PC-9 (cell line): ENCODE measurements at places on chromosomes 3 and 15. TPM values are rescaled to one million over a fixed set of nuclear protein-coding genes. Genes with fewer than 3 reads are reported as not detected.

The TM4SF1 gene
- 146 and 225 TPM in 2 replicates for total RNA-seq

The CCR3 gene
- 1.7 and 3.1 TPM in 2 replicates for total RNA-seq

The CYP19A1 gene
- 0.94 TPM in 1 of 2 replicates, not detected in the other for total RNA-seq

The HYAL1 gene
- 1.3 and 1.9 TPM in 2 replicates for total RNA-seq

The NR1D2 gene
- 53.9 and 66.0 TPM in 2 replicates for total RNA-seq

The CACNA1D gene
- not detected in 2 replicates for total RNA-seq

The MYEF2 gene
- 1.7 and 2.1 TPM in 2 replicates for total RNA-seq

The STRIT1 gene
- total RNA-seq: not detected in 2 replicates

The GOLGB1 gene
- total RNA-seq: 60.8 and 73.1 TPM in 2 replicates

The ARPIN gene
- total RNA-seq: 28.6 and 30.4 TPM in 2 replicates

The RAD54L2 gene
- total RNA-seq: 19.2 and 22.6 TPM in 2 replicates

The RYR3 gene
- 0.15 and 0.25 TPM in 2 replicates for total RNA-seq

The CIB2 gene
- 5.6 and 5.8 TPM in 2 replicates for total RNA-seq

The FOXB1 gene
- 2.2 and 2.7 TPM in 2 replicates for total RNA-seq

The CNBP gene
- total RNA-seq: 261 and 265 TPM in 2 replicates

- DNase-seq: peak; percentile 62
These were observed 793 bp downstream of the SLC30A4 start for GRCh38 chr15:45521596-45522327.

GRCh38 chr3:141529717-141530414 lies 43.0 kb downstream of the RASA2 start:
- DNase-seq: no peak

- DNase-seq: no peak
These were observed 73.0 kb upstream of the GOLIM4 start for GRCh38 chr3:168168743-168169142.

GRCh38 chr3:141849056-141849815 lies 27.2 kb upstream of the ATP1B3 start:
- no peak for DNase-seq

- DNase-seq: no peak
These were observed 6.1 kb downstream of the RHO start for GRCh38 chr3:129534428-129535027.

- DNase-seq: no peak
These were observed 40.8 kb downstream of the RARB start for GRCh38 chr3:25468866-25469319.

DNA sequence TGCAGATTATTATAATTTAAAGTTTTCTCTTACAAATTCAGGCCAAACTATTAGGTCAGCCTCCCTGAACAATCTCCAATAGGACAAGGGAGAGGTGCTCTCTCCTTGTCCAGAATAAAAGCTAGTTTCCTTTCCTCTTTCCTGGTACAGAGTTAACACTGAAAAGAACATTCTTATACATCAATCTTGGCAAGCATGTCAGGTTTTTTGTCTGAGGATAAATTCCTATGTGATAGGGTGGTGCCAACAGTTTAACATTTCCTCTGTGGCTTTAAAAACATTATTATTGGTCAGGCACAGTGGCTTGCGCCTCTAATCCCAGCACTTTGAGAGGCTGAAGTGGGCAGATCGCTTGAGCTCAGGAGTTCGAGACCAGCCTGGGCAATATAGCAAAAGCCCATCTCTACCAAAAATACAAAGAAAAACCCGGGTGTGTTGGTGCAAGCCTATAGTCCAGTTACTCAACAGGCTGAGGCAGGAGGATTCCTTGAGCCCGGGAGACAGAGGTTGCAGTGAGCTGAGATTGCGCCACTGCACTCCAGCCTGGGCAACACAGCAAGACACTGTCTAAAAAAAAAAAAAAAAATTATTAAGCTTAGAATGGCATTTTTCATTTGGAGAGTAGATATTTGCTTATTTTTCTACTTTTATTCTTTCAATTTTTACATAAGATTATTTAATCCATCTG lies 13.7 kb upstream of the ULK4 start:
- no peak for DNase-seq

GRCh38 chr15:40441565-40442531 lies 1.1 kb downstream of the BAHD1 start:
- DNase-seq: no peak

- DNase-seq: peak; percentile 61
These were observed at the start of gene CHST14 for GRCh38 chr15:40470423-40471104. TSS of gene CHST14 (plus strand) at chr15:40470984. CDS start at chr15:40471214, 230 bp downstream.

DNA sequence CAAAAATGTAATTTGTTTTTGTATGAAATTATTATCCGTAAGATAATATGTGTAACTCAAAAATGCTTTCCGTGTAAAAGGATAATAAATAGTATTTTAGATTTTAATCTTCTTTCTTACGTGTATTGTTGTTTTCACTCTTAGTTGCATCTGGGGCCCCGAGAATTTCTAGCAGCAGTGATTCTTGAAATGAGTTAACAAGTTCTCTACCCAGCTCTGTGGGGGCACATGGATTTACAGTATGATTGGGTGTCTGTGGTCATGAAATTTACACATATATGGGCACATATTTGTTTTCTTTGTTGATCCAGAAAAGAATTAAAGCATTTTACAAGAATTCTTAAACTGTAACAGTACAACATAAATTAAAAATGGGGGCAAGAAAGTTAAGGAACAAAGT lies 145.9 kb upstream of the LRRFIP2 start:
- DNase-seq: no peak

GRCh38 chr15:83892498-83892897 lies 238.6 kb downstream of the ADAMTSL3 start:
- no peak for DNase-seq

DNA sequence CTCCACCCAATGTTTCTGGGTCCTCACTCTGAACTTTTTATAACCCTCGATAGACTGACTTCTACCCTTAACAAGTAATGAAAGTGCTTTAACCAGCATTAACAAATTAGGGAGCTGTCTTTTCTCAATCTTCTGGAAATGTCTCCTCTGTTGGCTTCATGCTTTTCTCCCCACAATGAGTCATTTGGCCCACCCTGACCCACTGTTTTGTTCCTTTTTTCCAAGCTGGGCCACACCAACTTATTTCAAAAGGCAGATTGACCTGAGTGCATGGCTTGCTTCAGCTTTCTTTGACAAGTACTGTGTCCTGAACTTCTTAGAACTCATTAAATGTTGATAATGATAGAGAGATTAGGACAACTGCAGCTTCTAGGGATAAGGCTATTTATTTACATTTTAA lies 199.6 kb upstream of the SEMA6D start:
- DNase-seq: no peak

DNA sequence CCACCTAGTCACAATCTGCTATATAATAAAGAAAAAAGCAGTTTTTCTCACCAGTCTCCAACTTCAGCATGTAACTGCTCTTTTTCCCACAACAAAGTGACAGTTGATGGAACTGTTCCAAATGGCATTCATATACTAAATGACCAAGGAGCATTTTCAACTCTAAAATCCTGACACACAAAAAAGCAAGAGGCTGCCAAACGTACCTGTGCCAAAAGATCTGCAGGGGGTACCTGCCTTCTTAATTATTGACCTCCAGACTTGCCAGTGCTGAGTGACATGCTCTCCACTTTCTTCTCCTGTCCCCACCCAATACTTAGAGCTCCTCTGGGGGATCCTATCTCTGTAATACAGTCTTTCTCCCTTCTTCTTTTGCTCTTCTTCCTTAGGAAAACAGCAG lies 18.0 kb downstream of the ZBED2 start:
- no peak for DNase-seq

GRCh38 chr3:32502946-32503286 lies 264 bp upstream of the CMTM6 start:
- no peak for DNase-seq

GRCh38 chr15:73944161-73945129 lies 18.2 kb downstream of the LOXL1 start:
- DNase-seq: no peak

DNA sequence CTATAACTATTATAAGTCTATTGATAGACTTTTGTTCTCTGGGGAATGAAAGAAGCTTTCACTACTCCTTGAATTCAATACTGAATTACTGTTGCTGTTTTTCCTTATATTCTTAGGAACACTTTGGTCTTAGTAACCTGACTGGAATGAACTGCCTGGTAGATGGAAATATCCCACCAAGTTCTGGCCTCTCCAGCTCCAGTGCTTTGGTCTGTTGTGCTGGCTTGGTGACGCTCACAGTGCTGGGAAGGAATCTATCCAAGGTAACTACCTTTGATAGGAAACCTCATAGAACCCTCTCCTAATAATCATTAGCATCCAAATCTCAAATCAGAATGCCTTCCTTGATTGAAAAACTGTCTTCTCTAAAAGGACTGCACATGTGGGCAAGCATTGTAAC lies 69.1 kb downstream of the GALK2 start:
- DNase-seq: no peak

GRCh38 chr3:121748680-121749275 lies 763 bp downstream of the GOLGB1 start:
- no peak for DNase-seq

DNA sequence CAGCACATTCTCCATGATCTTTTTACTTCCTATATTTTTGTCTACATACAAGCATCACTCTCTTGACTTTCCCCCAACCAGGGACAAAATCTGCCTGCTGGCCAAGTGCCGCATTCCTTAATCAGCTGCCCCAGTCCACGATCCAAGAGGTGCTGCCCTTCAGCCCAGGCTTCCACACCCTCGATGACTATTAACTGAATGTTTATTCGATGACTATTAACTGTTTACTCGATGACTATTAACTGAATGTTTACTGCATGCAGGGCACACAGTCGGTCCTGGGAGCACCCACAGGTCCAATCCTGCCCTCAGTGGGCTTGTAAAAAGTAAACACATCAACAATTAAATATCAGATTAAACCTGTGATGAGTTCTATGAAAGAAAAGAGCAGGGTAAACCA lies 256.9 kb downstream of the ARRDC4 start:
- DNase-seq: no peak

- DNase-seq: no peak
These were observed 69.8 kb downstream of the OPA1 start for GRCh38 chr3:193662757-193663322.

- DNase-seq: no peak
These were observed 883 bp downstream of the CFAP92 start for GRCh38 chr3:128992926-128993460.

DNA sequence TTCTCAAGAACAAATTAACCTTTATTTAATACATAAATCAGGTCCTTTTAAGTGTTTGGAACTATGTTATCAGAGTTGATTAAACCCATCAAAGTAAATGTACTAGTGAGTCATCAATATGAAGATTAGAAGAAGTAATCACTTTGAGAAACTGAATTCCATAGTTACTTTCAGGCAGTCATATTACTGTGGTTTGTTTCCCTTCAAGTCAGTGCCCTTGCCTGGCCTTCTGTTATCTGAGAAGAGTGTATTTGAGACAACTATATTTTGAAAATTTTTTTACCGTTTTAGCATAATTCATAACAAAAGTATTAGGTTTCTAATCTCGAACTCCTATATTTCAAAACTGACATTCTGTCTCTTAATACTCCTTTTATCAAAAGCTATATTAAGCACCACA lies 73.6 kb downstream of the GMPS start:
- DNase-seq: no peak

GRCh38 chr3:42118762-42119361 lies 27.7 kb downstream of the TRAK1 start:
- peak; percentile 68 for DNase-seq

DNA sequence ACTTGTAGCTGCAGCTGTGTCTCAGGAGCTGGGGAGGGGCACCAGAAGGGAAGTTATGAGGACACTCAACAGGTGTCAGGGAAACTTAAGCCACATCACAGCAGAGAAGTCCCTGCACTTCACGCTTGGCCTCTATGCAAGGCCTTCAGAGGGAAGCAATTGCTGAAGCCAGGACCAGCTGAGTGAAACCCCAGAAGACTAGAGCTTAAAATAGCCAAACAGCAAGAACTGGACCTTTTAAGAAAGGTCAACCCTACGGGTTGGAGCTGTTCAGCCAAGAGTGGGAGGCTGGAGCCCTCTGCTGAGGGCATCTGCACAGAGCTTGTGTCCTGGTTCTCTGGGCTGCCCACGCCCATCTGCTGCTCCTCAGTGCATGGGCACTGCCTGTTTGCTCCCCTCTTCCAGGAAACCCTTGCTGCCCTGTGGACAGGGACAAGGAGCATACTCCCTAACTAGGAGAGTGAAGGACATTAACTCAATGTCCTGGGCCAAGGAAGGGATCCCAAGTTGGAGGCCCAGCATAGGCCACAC lies 3.9 kb upstream of the GRAMD2A start:
- DNase-seq: no peak

DNA sequence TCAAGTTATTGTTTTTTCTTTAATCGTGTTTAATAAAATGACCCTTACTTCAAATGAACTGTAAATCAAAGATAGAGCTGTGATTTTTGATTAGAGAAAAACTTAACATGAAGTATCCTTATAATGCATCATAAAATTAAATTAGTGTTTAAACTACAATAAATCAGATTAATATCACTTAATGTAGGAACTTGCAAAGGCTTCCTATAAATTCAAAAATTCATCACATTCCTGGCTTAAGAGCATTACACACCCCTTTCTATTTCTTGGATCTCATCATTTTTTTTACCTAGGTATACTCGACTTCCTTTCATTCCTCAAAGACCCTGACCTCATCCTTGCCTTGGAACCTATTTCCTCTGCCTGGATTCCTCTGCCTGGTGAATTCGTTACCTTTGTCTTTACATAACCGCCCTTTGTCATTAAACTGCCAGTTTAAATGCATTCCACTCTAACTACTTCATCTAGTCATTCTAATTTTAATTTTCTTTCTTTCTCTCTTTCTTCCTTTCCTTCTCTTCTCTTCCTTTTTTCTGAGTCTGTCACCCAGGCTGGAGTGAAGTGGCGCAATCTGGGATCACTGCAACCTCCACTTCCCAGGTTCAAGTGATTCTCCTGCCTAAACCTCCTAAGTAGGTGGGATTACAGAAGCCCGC lies 1244.5 kb downstream of the OTOL1 start:
- DNase-seq: no peak

DNA sequence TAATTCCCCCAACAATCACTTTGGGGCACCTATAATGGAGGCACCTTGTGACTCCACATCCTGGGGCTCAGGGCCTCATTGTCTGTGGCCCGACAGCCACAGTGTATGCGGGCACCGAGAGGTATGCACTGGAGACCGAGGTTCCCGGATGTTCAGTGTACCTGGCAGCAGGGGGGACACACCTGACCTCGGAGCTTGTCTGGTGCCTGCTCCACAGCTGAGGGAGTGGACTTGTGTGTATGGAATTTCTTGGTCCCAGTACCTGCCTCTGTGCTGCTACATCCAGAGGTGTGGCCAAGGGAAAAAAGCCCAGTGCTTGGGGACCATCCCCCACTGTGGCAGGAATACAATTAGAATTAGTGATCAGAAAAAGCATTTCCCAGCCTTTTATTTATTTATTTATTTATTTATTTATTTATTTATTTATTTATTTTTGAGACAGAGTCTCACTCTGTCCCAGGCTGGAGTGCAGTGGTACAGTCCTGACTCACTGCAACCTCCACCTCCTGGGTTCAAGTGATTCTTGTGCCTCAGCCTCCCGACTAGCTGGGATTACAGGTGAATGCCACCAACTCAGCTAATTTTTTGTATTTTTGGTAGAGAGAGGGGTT lies 8.8 kb upstream of the AEN start:
- DNase-seq: no peak

DNA sequence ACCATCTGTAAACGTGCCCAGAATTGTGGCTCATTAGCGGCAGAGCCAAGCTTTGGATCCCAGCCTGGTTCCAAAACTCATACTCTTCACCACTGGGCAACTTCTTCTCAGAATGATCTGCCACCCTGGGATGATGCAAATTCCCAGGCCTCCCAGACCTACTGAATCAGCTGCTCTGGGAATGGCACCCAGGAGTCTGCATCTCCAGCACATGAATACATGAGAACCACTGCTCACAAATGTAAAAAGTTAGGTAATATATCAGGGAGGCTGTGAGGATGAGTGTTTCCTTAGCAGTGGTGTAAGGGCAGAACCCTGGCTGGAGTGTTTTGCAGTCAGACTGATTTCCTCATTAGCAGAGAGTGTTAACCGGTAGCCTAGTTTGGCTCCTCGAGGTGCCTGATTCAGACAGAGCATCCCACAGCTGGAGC lies 94.2 kb downstream of the LIPC start:
- no peak for DNase-seq
